Endodermal cell (in vitro differentiated cells): ENCODE measurements at places on chromosomes 7 and 10. TPM values are rescaled to one million over a fixed set of nuclear protein-coding genes. Genes with fewer than 3 reads are reported as not detected.

The NXPH1 gene
- total RNA-seq = not detected in 3 replicates

The SPDYE16 gene
- total RNA-seq = not detected in 3 replicates

The AMZ1 gene
- 0.66 to 0.76 TPM (median 0.68 TPM) in 3 replicates for total RNA-seq

The GPER1 gene
- 0.20 and 0.35 TPM in 2 replicates for total RNA-seq

The GNGT1 gene
- total RNA-seq = 0.11 and 0.22 TPM in 2 replicates

The PNLIP gene
- not detected in 2 replicates for total RNA-seq

The ELFN1 gene
- total RNA-seq = 3.8 and 5.0 TPM in 2 replicates

The COL17A1 gene
- total RNA-seq = 1.1 and 1.7 TPM in 2 replicates

The MBL2 gene
- total RNA-seq = not detected in 3 replicates

The FAM237B gene
- total RNA-seq = not detected in 3 replicates

The CALML5 gene
- total RNA-seq = not detected in 2 replicates

GRCh38 chr10:43606323-43607198 lies at the start of gene ZNF485:
TSS of gene ZNF485 (plus strand) at chr10:43606438. CDS start at chr10:43607051, 613 bp downstream.
- peak; percentile 90 for DNase-seq

DNA sequence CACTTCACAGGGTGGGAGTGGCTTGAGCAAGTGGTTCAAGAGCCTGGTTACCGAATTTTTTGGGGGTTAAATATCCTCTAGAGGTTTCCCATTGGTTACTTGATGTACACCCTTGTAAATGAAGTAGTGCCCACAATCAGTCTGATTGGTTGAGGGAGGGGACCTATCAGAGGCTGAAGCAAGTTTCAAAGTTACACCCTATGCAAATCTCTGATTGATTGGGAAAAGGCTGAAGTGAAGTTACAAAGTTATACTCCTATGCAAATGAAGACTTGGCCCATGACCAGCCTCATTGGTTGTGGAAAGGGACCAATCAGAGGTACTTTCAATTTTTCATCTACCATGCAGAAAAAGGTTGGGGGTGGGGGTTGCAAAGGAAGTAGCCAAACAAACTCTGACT lies 34.7 kb downstream of the UBE2D4 start:
- DNase-seq = no peak

- DNase-seq = no peak
These were observed 87.5 kb downstream of the FRMD4A start for GRCh38 chr10:14243221-14243620.

DNA sequence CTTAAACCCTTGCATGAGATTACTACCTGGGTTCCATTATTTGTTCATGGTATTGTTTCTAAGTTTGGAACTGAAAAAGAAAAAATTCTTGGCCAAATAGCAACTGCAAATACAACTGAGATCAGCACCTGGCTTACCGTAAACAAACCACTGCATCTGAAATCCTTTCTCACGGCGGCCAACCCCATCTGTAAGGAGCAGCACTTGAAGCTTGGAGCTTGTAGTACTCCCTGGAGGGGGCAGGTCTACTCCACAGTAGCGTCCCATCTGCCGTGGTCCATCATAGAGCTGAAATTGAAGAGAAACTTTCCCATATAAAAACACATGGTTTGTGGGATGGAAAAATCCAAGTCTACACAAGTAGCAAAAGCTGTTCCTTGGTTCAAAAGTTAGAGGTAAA lies 109.9 kb downstream of the CUBN start:
- DNase-seq = peak; percentile 28

- no peak for DNase-seq
These were observed 88.8 kb upstream of the TMEM26 start for GRCh38 chr10:61541960-61542359.

- DNase-seq = no peak
These were observed 80.5 kb upstream of the TAS2R16 start for GRCh38 chr7:123075838-123076467.

- peak; percentile 67 for DNase-seq
These were observed 2.5 kb downstream of the LRCH4 start for GRCh38 chr7:100583132-100584053.

DNA sequence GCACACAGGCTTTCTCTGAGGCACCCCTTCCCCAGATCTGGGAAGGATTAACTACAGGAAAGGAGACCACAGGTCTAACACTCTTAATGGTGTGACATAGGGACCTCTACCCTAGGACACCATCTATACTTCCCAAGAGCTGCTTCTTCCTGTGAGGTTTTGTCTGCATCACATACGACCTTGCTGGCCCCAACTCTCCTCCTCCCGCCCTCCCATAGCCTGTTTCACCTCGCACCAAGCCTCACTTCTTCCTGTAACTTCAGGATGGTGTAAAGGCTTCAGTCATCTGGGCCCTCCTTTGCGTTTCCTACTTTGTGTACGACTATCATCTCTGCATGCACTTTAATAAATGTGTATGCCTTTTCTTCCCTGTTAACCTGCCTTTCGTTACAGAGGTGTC lies 274.3 kb downstream of the KLF6 start:
- DNase-seq = no peak

- peak; percentile 52 for DNase-seq
These were observed 22.5 kb upstream of the VAX1 start for GRCh38 chr10:117160567-117160966.

- DNase-seq = peak; percentile 57
These were observed 2.8 kb downstream of the SPRN start for GRCh38 chr10:133421336-133422222.

DNA sequence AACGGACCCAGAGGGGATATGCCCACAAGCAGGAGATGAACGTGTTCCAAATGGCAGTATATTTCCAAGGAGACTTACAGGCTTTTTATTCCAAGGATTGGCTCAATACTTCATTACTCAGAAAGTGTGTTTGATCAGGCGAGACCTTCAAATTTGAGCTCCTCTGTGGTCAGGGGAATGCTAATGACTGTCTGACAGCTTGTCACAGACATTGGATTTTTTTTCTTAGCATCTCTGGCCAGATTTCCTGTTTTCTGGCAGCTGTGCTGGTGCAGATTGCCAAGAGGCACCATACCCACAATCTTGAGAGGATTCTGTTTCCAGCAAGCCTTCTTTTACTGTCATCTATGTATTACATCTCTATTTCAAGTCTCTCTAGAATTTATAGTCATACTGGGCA lies 93.8 kb downstream of the C1GALT1 start:
- no peak for DNase-seq

- no peak for DNase-seq
These were observed 588.5 kb downstream of the TNS3 start for GRCh38 chr7:46993396-46993795.

- no peak for DNase-seq
These were observed 582.2 kb upstream of the ZWINT start for GRCh38 chr10:56943221-56943755.

- DNase-seq = no peak
These were observed at the start of gene EZH2 for GRCh38 chr7:148884049-148884298. TSS of gene EZH2 (minus strand) at chr7:148884291. CDS start at chr7:148847298, 36,993 bp downstream.

DNA sequence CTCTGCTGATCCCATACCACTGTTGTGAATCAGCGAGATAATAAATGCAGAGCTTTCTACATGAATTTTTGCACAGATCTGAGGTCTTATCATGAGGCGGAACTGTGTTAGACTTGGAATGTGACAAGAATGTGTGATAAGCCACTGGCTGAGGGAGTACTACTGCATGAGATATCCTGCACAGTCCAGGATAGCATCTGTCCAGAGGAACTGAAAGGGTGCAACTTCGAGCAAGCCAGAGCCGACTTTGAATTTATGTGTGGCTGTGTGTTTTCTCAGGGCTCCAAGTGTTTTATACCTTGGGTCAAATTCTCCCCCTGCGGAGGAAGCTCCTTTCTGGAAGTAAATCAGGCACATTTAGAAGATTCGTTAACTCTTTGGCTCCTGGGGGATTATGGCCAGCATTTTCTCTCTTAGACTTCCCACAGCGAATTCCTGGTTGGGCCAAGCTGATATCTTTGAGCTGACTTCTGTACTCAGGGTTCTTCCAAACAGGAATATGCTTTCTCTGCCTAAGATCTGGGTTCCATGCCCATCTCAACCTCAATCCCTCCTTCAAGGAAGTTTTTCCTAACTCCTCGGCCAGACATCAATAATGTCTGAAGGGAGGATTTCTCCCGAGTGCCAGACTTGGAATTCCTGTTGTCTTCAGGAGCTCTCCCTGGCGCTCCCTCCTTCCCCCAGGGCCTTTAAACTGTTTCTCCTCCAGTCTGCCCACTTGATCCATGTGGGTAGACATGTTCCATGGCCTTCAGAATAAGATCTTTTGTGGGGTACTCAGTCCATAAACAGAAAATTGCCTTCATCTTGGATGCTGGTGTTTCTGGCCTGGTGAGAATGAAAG lies 2.5 kb upstream of the MEST start:
- DNase-seq = no peak

DNA sequence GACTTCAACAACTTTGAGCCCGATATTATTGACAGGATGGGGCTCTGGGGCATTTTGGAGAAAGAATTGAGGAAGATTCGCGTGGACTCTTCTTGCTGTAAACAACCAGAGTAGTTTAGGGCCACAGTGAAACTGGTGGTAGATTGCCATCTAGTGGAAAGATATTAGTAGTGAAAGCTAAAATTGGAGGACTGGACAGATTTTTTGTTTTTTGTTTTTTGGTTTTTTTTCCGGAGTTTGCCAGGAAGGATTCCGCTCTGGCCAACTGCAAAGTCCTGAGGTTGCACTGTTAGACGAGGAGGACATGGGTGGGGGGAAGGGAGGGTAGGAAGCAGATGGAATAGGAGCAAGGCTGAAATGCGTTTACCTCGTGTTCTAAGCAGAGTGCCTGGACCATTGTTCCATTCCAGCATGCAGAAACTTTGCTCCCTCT lies 11.7 kb downstream of the NOBOX start:
- peak; percentile 48 for DNase-seq

GRCh38 chr7:43658718-43659548 lies 70.4 kb downstream of the COA1 start:
- no peak for DNase-seq

GRCh38 chr10:119250641-119251314 lies 43.4 kb downstream of the GRK5 start:
- DNase-seq = no peak

GRCh38 chr7:156950381-156950858 lies 908 bp downstream of the NOM1 start:
- no peak for DNase-seq

DNA sequence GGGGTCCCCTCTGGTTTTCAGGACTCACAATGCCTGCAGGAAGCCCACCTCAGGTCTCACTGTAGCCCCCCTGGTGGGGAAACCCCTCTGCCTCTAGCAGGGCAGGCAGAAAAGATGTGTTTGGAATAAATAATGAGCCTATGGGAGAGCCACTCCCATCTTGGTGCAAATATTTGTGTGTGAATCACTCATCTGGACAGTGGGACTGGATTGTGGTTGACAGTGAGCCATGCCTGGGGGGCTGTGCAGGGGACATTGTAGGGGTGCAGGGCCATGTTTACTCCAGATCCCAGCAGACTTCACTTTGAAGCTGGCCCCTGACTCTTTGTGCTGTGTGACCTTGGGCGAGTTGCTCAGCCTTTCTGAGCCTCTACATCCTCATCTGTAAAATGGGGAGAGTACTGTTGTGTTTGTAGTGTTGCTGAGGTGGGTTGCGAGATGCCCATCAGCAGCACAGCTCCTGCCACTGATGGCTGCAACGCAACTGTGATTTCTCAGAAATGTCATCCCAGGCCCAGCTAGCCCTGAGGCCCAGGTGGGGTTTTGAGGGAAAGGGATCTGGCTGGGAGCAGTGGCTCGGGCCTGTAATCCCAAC lies 20.7 kb downstream of the GTF2IRD1 start:
- peak; percentile 35 for DNase-seq

DNA sequence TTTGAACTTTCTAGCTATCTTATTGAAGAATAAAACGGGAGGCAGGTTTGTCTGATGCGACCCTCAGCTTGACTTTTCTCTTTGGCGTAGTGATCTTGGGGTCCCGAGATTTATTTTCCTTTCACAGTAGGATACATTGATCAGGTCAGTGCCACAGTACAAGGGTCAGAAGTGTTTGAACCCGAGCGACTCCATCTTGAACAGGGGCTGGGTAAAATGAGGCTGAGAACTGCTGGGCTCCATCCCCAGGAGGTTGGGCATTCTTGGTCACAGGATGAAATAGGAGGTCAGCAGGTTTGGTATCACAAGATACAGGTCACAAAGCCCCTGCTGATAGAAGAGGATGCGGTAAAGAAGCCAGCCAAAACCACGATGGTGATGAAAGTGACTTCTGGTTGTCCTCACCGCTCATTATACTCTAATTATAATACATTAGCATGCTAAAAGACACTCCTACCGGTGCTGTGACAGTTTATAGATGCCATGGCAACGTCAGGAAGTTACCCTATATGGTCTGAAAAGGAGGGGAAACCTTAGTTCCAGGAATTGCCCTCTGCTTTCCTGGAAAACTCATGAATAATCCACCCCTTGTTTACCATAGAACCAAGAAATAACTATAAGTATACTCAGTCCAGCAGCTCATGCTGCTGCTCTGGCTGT lies 3.0 kb upstream of the TECPR1 start:
- DNase-seq = no peak

DNA sequence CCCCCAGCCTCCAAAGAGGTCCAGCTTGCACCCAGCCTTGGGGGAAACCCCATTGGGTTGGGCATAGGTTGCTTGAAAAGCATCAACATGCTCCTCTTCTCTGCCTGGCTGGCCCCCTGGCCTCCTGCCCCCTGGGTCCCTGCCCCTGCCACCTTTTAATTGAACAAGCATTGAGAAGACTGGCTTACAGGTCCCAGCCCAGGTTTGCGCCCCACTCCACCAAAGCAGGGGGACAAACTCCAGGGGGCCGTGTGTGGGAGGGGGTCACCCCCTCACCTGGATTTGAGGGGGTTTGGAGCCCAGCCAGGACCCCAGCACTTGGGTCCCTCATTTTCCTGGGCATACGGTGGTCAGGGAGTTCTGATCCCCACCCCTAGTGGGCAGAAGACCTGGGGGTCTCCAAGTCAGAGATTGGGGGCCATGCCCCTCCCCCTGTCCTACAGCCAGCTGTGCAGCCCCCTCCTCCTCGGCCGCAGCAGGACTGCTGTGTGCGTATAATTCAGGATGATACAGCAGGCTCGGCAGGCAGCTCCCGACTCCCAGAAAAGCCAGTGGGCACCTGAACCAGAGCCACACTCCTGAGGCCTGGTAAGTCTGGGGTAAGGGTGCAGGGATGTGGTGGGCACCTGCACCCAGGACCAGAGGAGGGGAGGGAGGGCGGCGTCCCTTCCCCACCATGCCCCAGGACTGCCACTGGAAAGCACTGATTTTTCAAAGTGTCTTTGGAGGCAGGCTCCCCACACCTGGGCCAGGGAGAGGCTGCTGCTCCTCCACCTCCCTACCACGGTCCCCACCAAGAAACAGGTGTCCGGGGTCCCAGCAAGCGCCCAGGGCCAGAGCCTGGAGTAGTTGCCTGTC lies 1.7 kb downstream of the ELFN1 start:
- peak; percentile 45 for DNase-seq

DNA sequence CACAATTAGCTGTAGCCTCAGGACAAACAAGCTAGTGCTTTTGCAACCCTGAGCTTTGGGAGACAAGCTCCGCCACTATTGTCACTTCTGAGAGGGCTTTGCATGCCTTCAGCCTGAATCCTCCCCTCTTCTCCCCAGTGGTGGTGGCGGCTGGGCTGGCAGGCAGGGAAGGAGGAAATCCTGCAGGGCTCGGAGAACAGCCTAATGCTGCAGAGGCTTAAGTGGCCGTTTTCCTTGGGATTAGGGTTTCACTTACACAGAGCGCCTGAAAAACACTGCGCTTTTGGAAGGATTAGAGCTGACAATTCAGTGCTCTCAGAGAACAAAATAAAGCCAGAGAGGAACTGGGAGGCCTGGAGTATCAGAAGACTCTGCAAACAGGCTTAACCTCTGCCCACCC lies 71.3 kb downstream of the PAX2 start:
- peak; percentile 85 for DNase-seq
